ENCODE measurements at places on chromosomes 11 and 22.

DNA sequence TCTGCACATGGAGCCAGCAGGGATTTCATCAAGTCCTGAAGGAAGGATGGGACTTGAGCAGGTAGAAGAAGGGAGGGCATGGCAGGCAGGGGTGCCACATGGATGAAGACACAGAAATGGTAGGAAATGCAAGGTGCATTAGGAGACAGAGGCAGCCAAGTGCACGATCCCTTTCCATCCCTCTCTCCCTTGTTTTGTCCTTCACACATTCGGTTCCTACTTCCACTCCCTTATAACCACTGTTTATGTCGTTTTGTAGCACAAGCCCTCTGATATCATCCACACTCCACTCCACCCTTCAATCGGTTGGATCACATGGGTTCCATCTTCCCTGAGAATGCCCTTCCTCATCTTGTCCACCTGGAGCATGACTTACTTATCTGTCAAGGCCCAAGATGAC, 35.2 kb downstream of the IFT27 start:
- no peak for DNase-seq

GRCh38 chr11:128771102-128771501, 77.2 kb downstream of the FLI1 start:
- no peak for DNase-seq

GRCh38 chr11:117868088-117868487, 8.4 kb downstream of the FXYD6 start:
- no peak for DNase-seq

GRCh38 chr11:126587541-126587940, 232.1 kb downstream of the ST3GAL4 start:
- DNase-seq = no peak

GRCh38 chr11:46246521-46246920, 30.9 kb upstream of the CREB3L1 start:
- DNase-seq = no peak

- peak; percentile 55 for DNase-seq
Observed at GRCh38 chr11:76810151-76810853, 27.1 kb downstream of the TSKU start.

- DNase-seq = no peak
Observed at GRCh38 chr22:49515475-49515874, 312.2 kb downstream of the BRD1 start.

GRCh38 chr22:25835348-25835747, 93.4 kb downstream of the MYO18B start:
- no peak for DNase-seq

- no peak for DNase-seq
Observed at GRCh38 chr22:38066381-38067027, 9.3 kb downstream of the PICK1 start.

- no peak for DNase-seq
Observed at GRCh38 chr11:129973068-129973467, 29.6 kb downstream of the PRDM10 start.

- DNase-seq = peak; percentile 52
Observed at GRCh38 chr22:38316364-38317121, 690 bp downstream of the CSNK1E start.

- DNase-seq = no peak
Observed at GRCh38 chr11:126647735-126648134, 292.2 kb downstream of the ST3GAL4 start.

DNA sequence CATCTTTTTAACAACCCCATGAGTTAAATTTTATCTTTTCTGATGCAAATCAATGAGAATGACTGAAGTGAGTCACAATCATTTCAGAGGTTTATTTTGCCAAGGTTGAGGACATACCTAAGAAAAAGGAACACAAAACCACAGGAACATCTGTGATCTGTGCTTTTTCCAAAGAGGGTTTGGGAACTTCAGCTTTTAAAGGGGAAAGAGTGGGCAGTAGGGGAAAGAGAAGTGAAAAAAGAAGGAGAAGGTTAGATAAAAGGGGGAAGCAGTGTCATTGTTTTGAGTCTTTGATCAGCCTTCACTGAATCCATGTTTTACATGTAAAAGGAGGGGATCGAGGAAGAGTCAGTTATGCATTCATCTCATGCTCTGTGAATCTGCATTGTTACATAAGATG, 45.3 kb upstream of the SPON1 start:
- DNase-seq = no peak

DNA sequence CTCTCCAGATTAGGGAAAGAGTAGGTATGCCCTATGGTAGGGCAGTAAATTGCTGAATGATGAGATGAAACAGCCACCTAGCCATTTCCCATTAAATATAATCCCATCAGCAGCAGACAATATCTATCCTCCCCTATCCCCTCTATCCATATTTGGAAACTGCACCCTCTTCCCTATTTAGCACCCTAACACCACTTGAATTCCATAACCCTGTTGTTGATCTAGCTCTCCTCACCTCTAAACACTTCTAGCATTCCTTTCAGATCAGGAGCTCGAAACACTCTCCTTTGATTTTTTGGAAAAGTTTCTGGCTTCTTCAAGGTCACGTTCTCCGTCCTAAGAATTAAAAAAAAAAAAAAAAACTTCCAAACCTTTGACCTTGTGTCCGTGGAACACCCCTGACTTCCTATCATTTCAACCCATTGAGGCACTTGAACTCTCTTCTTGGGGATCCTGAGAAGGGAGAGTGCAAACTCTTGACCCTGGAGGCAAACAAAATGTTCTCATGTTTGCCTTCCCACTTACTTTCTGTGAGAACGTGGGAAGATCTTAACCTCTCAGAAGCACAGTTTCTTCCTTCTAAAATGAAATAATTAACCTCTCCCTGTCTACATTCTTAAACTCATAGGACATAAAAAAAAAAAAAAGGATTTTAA, 19.0 kb downstream of the TRIM5 start:
- no peak for DNase-seq

DNA sequence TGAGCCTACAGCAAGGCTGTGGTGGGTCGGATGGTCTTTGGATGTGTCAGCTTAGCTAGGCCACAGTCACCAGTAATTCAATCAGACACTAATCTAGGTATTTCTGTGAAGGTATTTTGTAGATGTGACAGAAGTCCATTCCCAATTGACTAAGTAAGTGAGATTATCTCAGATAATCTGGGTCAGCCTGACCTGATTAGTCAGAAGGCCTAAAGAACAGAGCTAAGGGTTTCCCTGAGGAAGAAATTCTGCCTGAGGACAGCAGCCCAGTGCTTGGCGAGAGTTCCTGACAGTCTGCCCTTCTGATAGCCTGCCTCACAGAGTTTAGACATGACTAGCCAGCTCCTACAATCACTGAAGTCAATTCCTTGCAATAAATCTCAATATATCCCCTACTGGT, 28.7 kb downstream of the GUCD1 start:
- no peak for DNase-seq

DNA sequence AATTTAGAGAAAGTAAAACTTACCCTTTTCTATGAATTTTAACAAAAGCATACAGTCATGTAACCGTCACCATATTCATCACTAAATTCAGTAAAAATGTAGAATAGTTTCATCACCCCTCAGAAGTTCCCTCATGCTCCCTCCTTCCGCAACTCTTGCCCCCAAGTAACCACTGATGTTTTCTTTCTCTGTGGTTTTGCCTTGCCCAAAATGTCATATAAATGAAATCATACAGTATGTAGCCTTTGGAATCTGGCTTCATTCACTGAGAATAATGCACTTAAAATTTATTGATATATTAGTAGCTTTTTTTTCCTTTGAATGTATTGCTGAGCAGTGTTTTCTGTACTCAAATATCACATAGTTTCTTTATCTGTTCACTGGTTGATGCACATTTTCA, 60.1 kb downstream of the DCUN1D5 start:
- DNase-seq = no peak

- DNase-seq = no peak
Observed at GRCh38 chr11:11411401-11411985, 58.4 kb upstream of the CSNK2A3 start.
